ENCODE measurements at places on chromosomes 4 and X.

- no peak for DNase-seq
These were observed 1.7 kb downstream of the SLAIN2 start for GRCh38 chr4:48343035-48343434.

DNA sequence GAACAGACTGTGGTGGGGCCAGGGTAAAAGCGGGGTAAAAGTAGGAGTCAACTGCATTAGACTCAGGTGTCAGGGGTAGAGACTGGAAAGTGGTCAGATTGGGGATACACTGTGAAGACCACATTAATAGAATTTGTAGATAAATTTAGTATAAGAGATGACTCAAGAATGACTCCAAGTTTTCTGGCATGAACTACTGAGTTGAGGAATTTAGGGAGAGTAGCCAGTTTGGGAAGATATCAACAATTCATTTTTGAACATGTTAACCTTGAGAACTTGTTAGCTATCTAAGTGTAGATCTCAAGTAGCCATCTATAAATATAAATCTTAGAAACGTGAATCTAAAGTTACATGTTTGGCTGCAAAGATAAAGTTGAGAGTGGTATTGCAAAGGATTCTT, 206.9 kb upstream of the HCCS start:
- DNase-seq: no peak

GRCh38 chr4:26061248-26061986, 147.4 kb downstream of the SMIM20 start:
- DNase-seq: no peak

DNA sequence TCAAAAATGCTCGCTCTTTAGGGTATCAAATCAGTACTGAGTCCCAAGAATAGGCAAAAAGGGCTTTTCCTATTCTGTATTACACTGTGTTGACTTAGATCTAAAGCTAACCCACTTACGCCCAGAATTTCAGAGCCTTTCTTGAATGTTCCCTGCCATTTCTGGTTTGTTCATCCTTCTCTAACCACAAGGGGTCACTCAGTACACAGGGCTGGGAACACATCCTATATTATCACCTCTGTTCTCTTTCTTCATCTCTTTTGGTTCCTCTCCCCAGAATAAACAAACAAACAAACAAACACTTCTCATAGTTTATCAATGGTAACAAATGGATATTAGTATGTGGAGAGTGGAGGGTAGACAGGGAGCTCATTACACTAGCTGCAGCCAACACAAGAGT, 25.5 kb upstream of the MORC4 start:
- no peak for DNase-seq

DNA sequence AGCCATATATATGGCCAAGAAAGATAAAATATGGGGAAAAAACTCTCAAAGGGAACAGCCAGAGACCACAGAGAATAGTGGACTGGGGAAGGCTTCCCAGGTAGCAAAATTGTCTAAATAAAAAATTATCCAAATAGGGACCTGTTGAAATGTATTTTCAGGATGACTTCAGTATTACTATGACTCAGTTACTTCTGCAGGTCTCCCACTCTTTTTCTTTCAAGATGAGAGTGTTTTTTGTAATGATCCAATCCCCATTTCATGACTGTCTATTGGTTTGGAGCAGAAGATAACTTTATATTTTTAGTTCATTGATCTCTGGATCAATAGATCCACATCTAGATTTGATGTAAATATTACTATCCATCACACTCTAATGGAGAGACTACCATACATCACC, 372.1 kb upstream of the EMCN start:
- DNase-seq: no peak

DNA sequence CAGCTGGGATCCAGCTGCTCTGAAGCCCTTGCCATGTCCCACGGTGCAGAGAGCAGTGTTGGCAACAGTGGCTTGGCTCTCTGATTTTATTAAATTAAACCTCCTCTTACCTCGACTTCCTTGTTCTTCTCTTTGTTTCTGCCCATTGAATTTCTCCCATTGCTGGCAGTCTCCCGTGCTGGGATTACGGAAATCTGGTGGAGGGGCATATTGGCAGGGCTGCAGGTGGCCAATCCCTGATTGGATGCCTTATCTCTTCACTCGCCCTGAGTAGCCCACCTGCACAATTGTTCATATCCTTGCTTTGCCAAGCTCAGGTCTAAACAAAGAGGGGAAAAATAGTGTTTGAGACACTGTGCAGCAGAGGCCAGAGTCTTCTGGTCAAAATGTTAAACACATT, 493.9 kb downstream of the TMA16 start:
- no peak for DNase-seq

DNA sequence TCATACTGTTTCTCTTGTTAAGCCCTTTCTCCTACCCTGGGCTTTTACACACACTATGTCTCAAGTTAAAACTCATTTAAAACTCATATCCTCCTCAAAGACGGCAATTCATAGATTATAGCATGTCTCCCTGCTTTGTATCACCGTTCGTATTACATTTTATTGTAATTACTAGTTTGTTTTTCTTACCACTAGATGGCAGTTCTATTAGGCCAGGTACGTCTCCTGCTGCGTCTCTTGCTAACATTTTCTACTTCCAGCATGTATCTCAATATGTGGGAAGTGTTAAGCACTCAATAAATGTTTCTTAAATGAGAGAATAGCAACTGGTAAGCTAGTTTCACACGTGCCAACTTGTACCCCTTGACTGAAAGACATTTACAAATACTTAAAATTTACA, 450.3 kb upstream of the PCDH7 start:
- no peak for DNase-seq

DNA sequence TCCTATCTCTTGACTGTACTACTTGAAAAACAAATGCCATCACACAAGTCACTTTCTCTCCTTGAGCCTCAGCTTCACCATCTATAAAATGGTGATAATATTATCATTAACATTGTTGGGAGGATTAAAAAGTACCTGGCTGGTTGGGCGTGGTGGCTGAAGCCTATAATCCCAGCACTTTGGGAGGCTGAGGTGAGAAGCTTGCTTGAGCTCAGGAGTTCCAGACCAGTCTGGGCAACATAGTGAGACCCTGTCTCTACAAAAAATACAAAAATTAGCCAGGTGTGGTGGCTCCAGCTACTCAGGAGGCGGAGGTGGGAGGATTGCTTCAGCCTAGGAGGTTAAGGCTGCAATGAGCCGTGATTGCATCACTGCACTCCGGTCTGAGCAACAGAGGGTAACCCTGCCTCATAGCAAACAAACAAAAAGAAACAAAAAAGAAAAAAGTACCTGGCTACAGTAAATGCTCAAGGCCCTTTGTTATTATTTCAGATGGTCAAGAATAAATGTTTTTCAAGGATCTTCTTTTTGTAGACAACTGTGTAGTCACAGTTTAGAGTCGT, 120.3 kb downstream of the CHRNA9 start:
- DNase-seq: no peak

DNA sequence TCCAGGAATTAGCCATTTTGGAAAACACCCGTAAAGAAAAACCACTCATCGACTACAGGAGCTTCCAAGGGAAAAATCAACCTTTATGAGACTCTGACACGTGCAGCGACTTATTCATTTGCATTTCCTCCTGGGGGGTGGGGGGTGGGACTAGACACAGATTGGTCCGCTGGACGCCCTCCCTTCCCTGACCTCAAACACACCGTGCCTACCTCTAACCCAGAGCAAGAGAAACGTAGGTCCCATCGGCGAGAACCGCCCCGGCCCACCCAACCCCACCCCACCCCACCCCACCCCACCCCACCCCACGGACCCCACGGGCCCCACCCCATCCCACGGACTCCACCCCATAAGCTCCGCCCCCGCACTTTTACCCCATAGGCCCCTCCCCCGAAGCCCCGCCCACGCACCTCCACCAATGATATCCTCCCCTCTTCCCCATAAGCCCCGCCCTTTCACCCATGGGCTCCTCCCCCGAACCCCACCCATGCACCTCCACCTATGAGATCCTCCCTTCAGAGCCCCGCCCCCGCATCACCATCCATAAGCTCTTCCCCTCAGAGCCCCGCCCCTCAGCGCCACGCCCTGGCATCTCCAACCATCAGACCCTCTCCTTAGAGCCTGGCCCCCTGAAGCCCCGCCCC, 1.1 kb downstream of the GTPBP6 start:
- no peak for DNase-seq

DNA sequence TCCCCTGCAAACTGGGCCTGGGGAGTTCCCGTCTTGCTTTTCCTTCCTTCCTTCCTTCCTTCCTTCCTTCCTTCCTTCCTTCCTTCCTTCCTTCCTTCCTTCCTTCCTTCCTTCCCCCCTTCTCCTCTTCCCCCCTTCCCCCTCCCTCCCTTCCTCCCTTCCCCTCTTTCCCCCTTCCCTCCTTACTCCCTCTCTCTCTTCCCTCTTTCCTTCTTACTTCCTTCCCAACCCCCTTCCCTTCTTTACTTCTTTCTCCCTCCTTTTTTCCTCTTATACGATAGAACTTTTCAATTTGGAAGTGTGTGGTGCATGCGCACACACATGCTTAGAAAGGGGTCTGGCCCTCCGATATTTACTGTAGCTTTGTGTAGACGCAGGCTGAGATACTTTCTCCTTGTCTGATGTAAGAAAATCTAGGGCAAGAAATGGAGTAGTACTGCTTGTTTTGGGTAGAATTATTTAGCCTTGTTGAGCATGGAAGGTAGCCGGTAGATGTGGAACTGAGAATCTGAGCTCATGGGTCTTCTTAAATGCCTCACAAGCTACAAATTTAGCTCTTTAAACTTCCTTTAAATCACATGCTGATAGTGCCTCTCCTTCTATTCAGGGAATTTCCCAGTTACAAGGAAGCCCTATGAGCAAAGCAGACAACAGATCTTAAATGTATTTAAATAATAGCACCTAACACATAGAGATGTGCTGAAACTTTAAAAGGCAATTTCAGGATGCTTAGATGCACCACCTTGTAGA, 189.6 kb downstream of the GPAT3 start:
- no peak for DNase-seq

DNA sequence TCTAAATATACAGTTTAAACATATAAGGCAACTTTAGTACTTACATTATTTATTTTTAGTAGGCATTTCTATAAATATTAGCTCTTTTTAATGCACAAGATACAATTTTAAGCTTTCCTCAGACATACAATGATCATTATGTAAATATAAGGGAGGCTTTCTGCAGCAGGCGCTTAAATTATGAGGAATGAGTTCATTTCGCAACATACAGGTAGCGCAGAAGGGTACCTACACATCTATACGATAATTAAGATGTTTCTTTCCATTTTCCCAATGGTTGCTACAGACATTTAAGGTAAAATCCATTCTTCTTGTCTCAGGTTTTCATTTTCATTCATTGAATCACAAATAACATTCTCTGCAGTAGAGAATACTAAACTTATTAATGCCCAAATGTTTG, 1.2 kb downstream of the AASDH start:
- no peak for DNase-seq

DNA sequence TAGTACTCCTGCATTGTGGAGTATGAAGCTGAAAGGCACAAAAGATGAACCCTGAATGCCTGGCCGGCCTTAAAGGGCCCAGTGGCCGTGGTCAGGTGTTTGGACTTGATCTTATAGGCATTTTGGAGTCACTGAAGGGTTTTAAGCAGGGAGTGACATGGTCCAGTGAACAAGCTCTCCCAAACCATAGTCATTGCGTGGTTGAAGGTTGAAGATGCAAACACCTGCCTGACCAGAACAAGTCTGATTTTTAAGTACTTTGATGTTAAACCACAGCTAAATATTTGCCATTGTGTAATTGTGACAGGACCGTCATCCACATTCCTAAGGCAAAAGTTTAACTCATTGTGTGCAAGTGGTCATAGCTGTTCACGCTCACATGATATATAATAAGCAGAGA, 3.3 kb downstream of the STK32B start:
- DNase-seq: no peak

- DNase-seq: no peak
These were observed 280.1 kb downstream of the RAPGEF2 start for GRCh38 chr4:159382856-159383561.

GRCh38 chr4:35725131-35725530, 519.2 kb downstream of the ARAP2 start:
- no peak for DNase-seq

- DNase-seq: no peak
These were observed 34.6 kb downstream of the F8 start for GRCh38 chrX:154987940-154988339.

GRCh38 chr4:95524729-95525128, 24.0 kb downstream of the UNC5C start:
- no peak for DNase-seq

- no peak for DNase-seq
These were observed 149.7 kb downstream of the RRAGB start for GRCh38 chrX:55867181-55867651.

- DNase-seq: no peak
These were observed 101.0 kb upstream of the HS3ST1 start for GRCh38 chr4:11529625-11530201.

- DNase-seq: no peak
These were observed 103.2 kb upstream of the FAM9B start for GRCh38 chrX:9137152-9137551.

- DNase-seq: peak; percentile 0
These were observed 291 bp upstream of the NBDY start for GRCh38 chrX:56728752-56729151.

GRCh38 chrX:40646489-40647306, 663 bp downstream of the CXorf38 start:
- no peak for DNase-seq

- DNase-seq: no peak
These were observed 26.2 kb downstream of the ARAP2 start for GRCh38 chr4:36218121-36218520.

- no peak for DNase-seq
These were observed 265.1 kb upstream of the MAD2L1 start for GRCh38 chr4:120331486-120332370.

DNA sequence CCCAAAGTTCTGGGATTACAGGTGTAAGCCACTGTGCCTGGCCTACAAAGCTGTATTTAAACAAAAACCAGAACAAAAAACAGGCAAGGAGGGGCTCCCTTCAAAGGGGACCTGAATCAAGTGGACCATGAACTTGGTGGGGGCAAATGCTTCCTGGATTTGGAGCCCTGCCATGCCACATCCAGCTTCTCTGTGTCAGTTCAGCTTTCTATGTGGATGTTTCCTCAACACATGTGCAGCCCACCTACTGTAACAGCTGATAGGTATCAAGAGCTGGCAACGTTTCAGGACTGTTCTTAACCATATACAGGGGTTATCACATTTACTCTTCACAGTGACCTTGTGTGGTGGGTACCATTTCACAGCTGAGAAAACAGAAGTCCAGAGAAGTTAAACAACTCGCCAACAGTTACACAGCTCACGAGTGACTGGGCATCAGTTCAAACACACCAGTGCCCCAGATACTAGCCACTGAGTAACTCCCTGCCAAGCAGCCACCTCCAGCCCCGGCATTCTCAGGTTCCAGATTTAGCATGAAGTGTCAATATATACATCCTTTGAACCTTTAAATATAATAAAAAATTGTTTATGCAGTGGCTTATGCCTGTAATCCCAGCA, 7.5 kb downstream of the GPR143 start:
- DNase-seq: no peak

Data from activated naive CD4-positive, alpha-beta T cell (primary cell).